Posterior cingulate gyrus (tissue), 11 donors: ENCODE measurements at places on chromosomes 7 and 10.

DNA sequence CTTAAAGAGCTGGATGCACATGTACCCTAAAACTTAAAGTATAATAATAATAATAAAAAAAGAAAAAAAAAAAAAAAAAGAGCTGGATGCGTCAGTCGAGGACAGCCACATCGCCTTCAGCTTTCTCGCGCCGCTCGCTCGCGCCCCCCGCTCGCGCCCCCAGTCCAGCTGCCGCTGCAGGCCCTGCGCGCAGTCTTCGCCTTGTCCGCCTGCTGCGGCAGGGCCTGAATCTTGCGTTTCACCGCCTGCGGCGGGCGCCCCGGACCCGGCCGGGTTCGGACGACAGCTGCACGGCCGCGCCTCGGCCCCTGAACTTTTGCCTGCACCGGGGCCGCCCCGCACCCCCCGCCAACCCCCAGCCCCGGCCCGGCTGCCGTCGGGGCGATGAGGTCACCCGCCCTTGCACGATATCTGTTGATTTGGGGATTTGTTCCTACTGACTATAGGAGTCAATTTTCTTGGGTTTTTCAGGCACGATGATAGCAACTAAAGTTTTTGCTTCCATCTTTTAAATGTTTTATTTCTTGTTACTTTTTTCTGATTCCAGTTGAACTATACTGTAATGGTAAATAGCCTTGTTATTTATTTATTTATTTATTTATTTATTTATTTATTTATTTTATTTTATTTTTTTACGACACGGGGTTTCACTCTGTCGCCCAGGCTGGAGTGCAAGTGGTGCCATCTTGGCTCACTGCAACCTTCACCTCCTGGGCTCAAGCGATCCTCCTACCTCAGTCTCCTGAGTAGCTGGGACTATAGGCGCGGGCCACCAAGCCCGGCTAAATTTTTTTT lies 33.5 kb upstream of the CPN1 start:
- DNase-seq: no peak

GRCh38 chr10:120342115-120342714 lies 114.8 kb upstream of the PLPP4 start:
- no peak for DNase-seq

DNA sequence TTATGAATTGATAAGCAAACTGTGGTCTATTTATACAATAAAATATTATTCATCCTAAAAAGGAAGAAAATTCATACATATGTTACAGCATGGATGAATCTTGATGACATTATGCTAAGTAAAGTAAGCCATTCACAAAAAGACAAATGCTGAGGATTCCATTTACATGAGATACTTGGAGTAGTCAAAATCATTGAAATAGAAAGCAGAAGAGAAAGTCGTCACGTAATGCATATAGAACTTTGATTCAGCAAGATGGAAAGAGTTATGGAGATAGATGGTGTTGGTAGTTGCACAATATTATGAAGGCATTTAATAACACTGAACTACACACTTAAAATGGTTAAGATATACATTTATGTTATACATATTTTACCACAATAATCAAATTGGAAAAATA lies 309.7 kb upstream of the KLF6 start:
- no peak for DNase-seq

GRCh38 chr7:143013893-143014292 lies 13.0 kb downstream of the OR9A2 start:
- no peak for DNase-seq

- no peak for DNase-seq
These were observed 30.1 kb upstream of the RBM20 start for GRCh38 chr10:110613996-110614495.

GRCh38 chr7:127252377-127252713 lies 396 bp downstream of the GRM8 start:
- no peak for DNase-seq

GRCh38 chr10:103983367-103983911 lies 16.5 kb downstream of the SLK start:
- DNase-seq: no peak

DNA sequence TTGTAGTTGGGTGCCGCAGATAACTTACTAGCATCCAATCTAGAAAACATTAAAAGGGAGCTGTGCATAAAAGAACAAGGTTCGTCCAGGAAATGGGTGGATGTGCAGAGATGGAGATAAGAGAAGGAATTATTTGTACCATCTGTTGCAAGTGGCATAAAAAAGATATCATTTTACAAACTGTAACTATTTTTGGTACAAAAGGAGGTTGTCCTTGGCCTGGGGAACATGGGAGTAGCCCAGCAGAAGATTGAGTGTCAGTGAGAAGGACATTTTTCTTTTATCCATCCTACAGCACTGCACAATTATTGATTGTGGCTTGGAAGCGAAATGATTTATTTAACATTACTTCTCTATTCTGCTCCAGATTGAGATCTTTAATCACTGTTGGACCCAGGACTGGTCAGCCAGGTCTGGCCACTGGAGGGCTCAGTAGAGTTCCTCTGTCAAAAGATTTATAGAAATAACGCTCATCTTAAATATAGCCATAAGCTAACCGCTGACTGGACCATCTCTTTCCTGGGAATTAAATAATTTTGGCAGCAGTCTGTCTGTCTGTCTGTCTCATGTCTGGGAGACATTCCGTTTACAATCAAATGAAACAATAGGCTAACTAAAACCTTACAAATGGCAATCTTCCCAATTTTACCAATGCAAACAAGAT lies 254.1 kb downstream of the KIAA1217 start:
- no peak for DNase-seq

GRCh38 chr7:128860158-128861073 lies 2.2 kb upstream of the ATP6V1F start:
- no peak for DNase-seq

- DNase-seq: no peak
These were observed 208.8 kb downstream of the STK31 start for GRCh38 chr7:23918856-23919255.

GRCh38 chr7:149819961-149820340 lies 18.2 kb upstream of the ZNF862 start:
- DNase-seq: peak; percentile 49

GRCh38 chr10:113060201-113061053 lies 110.4 kb downstream of the TCF7L2 start:
- DNase-seq: no peak

GRCh38 chr7:158645842-158646241 lies 58.2 kb upstream of the PTPRN2 start:
- DNase-seq: no peak

GRCh38 chr10:6916601-6917000 lies 336.5 kb upstream of the PRKCQ start:
- DNase-seq: no peak

DNA sequence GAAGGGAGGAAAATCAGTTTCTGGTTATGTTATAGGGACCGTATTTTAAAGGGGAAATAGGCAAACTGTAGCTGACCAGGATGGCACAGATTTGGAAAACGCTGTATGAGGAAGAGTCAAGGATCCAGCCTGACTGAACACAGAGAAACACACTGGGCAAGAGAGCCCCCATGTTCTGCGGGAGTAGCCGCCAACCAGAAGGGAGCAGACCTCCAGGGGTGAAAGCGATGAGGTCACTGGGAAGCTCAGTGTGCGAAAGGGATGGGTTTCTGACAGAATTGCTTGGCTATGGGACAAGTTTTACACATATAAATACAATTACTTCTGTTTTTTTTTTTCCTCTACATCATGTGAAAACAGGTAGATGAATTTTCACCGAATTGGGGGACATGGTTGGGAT lies 291.6 kb upstream of the PODXL start:
- DNase-seq: no peak

- no peak for DNase-seq
These were observed 38.8 kb downstream of the XRCC2 start for GRCh38 chr7:152637161-152637560.

DNA sequence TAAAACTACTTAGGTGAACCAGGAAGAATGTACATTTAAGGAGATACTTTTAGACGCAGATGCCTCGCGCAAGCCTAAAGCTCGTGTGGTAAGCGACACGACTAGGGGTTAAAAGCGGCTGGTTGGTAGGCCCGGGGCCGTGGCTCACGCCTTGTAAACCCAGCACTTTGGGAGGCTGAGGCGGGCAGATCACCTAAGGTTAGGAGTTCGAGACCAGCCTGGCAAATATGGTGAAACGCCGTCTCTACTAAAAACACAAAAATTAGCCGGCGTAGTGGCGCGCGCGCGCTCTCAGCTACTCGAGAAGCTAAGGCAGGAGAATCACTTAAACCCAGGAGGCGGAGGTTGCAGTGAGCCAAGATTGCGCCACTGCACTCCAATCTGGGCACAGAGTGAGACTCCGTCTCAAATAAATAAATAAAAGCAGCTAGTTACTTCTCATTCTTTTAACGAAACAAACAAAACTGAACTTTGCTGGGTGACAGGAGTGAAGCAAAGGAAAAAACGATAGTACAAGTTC lies 879 bp downstream of the NUDT5 start:
- DNase-seq: peak; percentile 27

DNA sequence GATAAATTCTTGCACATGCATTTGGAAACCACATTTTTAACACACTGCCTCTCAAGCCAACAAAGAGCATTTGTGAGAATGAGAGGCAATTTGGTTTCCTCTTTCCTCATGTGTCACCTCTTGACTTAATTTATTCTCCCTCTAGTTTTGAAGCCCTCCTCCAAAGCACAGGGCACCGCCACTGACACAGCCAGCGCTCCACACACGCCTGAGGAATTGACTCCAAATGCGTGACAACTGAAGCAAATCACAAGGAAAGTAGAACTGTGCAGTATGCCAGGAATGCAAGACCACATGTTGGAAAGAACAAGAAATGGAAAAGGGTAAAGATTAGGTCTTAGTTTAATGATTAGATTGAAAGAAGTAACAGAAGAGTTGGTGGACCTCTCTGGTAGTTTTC lies 173.3 kb downstream of the LSM5 start:
- no peak for DNase-seq

GRCh38 chr10:103915796-103916195 lies 2.2 kb downstream of the STN1 start:
- DNase-seq: no peak

- DNase-seq: no peak
These were observed 52.8 kb downstream of the CUBN start for GRCh38 chr10:17076626-17077345.

GRCh38 chr10:17882557-17882956 lies 69.2 kb upstream of the SLC39A12 start:
- no peak for DNase-seq

GRCh38 chr10:725302-725701 lies 35.8 kb upstream of the DIP2C start:
- no peak for DNase-seq
